ENCODE measurements at places on chromosomes 4 and X. TPM values are rescaled to one million over a fixed set of nuclear protein-coding genes. Genes with fewer than 3 reads are reported as not detected.

DNA sequence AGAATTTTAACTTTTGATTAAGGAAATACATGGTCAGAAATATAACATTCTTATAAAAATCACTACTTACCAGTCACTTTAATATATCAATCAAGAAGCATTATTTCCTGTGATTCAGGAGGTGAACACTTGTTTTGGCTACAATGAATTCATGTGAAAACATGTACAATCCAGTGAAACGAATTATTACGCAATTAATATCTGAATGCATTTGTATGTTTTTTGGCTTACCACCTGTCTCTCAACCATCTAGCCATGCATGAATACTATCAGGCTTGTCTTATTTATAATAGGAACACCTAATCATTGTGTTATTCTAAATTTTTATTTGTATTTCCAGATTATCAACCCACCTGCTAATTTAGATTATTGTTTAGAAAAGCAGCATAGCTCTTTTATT is 44.6 kb upstream of the VCX start:
- DNase-seq: no peak

DNA sequence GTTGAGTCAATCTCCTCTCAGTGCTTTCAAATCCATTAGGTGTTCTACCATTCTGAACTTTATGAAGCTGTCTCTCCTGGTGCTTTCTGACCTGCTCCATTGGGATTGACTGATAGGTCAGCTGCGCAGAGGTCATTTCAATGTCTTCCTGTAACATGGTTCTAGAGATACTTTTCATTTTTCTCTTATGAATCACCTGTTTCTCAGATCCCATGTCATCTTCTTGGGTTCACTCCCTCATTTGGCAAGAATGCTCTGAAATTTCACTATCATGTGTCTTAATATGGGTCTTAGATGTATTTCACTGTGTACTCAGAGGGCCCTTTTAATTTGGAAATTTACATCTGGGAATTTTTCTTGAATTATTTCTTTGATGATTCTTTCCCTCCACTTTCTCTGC is 13.8 kb upstream of the PGM2 start:
- no peak for DNase-seq

GRCh38 chr4:100348473-100348872 is 158.2 kb upstream of the DDIT4L start:
- no peak for DNase-seq

DNA sequence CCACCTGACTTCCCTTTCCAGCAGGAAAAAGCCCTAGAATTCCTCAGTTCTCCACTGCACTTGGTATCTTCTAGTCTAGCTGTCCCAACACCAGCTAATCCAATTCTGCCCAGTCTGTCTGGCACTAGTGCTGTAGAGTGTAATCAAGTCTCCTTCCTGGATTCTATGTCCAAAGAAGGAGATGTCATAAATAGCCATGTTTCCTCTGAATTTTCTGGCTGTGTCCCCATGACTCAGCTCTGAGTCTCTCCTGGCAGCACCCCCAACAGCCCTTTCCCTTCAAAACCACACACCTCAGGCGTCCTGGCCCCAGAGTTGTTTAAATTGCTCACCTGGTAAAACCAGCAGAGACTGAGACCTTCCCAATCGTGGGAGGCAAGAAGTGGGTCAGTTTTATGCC is 197.2 kb downstream of the GRXCR1 start:
- no peak for DNase-seq

DNA sequence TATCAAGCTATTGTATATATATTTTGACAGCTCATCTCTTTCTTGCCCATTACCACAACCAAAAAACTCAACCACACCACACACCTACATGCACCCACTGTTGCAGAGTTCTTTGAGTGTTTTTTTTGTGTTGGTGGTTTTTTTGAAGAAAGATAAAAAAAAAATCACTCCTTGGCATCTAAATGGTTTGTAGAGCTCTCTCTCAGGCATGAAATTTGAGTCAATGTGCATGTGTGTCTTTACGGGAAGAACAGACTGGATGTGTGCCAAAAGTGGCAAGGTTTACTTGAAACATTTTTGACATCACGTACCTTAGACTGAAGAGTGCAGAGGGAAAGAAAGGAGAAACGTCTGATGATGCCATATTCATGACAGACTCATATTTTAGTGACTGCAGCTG is 154.2 kb downstream of the FHIP1A start:
- no peak for DNase-seq

DNA sequence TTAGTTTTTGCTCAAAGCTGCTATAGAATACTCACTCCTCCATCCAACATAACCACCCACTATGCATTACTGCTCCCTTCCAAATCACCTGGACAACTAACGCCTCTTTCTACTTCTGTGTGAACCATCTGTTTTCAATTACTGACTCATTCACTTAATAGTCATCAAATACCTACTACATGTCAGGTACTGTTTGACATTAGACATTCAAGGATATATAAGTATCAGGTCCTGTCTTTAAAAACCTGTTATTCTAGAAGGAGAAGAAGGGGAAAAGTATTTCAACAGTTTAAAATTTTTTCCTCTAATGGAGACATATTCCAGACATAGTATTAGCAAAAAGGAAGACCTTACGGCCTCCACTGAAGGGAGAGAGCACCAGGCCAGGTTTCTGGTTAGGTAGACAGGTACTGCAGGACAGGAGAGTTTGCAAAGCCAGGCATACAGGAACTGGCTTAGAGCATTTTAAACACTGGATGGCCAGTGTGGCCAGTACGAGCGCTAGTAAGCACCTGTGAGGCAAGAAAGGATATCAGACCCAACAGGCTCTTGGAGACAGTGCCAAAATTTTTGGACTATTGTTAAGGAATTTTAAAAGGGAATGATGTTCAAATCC is 39.0 kb downstream of the SH3RF1 start:
- no peak for DNase-seq

DNA sequence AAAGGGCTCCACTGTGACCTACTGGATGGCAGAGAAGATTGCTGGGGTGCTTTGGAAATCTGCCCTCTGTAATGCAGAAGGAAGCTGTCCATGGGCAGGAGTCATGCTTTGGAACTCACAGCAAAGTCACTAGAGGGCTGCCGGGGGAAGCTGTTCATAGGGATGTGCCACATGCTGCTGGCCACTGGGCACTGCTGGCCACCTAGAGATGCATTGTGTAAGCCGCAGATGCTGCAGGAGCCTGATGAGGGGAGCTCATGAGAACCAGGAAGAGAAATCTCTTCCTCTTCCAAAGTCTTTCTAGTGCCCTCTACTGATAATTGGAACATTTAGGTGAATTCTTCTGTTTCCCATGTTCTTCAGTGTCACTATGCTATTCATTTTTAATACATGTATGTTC is 31.2 kb upstream of the UXT start:
- DNase-seq: no peak

DNA sequence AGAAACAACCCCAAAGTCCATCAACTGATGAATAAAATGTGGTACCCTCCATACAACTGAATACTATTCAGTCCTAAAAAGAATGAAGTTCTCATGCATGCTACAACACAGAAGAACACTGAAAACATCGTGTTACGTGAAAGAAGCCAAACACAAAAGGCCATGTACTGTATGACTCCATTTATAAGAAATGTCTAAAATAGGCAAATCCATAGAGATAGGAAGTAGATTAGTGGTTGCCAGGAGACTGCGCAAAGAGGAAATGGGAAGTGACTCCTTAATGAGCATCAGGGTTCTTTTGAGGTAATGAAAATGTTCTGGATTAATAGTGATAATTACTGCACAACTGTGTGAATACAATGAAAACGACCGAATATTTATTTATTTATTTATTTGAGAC is 23.4 kb downstream of the FBXW7 start:
- DNase-seq: no peak

GRCh38 chr4:59608466-59608865 is 1591.7 kb upstream of the ADGRL3 start:
- no peak for DNase-seq

- peak; percentile 26 for DNase-seq
Measured at GRCh38 chrX:133151336-133151735, 54.4 kb upstream of the USP26 start.

- DNase-seq: no peak
Measured at GRCh38 chrX:116290359-116290758, 119.8 kb downstream of the AGTR2 start.

DNA sequence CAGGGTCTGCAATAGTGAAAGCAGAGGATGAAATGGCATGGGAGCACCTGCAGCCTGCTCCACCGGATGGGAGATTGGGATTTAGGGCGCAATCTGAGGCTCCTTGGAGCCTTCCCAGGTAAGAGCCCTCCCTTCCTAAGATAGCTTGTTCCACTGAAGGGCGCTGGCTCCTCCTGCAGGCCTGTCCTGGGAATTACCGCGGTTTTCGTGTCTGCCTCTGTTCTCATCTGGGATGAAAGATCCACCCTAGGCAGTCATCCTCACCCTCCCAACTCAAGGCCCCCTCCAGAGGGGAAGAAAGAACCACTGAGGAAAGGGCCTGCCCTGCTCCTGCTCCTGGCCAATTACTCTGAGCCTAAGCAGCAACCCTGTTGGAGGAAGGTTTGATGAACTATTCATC is 547.5 kb downstream of the SMARCA1 start:
- peak; percentile 39 for DNase-seq

GRCh38 chrX:101986586-101986985 is 54.8 kb upstream of the ZMAT1 start:
- no peak for DNase-seq

- peak; percentile 16 for DNase-seq
Measured at GRCh38 chr4:185004562-185005218, 13.6 kb upstream of the HELT start.

DNA sequence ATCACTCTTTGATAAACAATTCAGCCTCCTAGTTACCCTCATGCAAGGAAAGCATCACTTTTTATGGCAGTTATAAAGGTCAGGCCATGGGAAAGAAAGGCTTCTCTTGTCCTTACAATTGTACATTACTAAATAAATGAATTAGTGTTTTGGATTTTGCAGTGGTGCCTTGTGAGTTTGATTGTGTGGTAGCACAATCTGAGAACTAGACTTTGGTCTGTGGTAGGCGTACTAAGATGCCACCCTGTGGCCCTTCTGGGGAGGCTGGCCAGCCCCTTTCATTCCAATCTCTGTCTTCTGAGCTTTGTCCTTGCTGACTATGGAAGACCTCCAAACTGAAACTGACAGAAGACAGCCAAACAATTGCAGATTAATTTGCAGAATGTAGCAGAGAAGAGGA is 14.6 kb upstream of the HNRNPD start:
- DNase-seq: no peak

DNA sequence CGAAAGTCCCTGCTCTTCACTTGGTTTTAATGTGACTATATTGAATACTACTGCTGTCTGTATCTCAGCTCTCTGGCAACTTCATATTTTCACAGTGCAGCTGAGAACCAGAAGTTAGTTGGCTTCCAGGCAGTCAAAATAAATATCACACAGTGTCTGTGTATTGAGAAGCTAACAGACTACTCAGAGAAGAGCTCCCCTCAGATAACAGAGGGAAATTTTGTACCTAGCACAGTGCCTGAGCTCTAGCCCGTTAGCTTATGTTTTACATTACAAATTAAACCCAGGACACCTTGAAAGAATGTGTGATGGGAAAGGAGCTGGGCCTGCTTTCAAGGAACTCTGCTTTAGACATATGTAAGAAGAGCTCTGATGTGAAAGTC is 22.7 kb downstream of the JADE1 start:
- DNase-seq: no peak

GRCh38 chr4:54542540-54543041 is 115.2 kb upstream of the KIT start:
- no peak for DNase-seq

DNA sequence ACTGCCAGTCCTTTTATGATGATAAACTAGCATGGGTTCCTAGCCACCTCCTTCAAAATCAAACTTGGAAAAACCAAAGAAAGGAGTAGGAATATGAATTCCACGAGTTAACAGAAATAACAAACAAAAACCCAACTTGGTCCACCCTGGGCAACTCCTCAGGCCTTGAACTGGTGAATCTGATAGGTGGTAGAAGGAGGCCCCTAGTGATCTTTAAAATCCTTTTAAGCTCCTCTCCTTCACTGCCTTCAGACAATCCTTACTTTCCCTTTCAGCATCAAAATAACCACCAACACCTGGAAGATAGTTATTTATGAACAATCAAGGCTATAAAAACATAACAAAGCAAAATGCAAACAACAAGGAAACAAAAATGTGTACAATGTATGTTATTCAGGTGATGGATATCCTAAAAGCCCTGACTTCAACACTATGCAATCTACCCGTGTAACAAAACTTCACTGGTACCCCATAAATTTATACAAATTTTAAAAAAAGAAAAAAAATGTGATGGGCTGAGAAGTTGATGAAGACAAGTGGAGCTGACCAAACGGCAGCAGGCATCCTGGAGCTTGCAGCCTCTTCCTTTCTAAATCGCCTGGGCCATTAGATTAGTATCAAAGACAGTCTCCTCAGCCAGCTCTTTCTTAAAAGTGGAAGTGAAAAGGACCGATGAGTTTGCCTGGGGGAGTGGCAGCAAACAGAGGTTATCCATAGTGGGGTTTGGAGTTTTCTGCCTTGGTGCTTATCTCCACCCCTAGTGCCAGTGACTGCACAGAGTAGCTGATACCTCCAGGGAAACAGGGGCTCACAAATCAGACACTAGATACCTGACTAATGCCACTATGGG is 179.6 kb downstream of the TMA16 start:
- no peak for DNase-seq

DNA sequence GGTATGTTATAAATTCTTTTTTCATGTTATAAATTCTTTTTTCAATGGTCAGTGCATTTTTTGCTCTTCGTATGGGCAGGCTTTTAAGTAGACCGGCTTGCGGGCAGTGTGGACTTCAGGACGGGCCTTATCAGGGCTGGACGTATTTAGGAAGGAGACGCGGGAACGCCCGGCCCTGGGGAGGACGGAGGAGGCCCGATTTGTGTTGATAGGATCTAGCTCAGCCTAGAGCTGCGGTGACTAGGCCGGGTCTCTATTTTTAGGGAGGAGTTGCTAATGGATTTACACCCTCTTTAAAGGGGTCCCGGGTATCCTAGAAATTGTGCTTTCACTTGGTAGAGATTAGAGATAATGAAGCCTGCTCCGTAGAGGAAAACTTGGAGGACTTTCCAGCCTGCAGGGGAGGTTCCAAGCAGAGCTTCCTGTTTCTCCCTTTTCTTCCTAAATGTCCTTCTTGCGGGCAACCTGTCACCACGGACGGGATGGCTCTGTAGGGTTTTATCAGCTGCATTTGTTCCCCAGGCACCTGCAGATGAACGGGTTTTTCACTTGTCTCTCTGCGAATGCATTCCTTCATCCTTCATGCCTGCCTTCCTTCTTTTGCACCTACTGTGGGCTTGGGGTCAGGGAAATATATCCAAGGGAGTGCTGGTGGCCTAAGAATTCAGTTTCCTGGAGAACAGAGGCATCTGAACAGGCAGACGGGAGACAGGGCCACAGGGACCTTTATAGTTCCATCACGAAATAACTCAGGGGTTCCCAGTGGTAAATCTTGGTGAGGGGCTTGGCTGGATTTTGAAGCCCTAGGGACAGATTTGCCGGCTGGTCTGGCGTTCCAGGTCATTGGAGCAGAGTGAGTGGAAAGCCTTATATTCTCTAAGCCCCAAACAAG is 1.4 kb downstream of the CD99 start:
- peak; percentile 27 for DNase-seq

MAGEB17 gene
- 1.6 TPM for total RNA-seq

FGD1 gene
- total RNA-seq: 2.4 TPM

GPR34 gene
- total RNA-seq: 1.00 TPM

USP11 gene
- 26.4 TPM for total RNA-seq

DCAF4L1 gene
- not detected for total RNA-seq

KLHL34 gene
- total RNA-seq: 3.7 TPM

CTAG2 gene
- total RNA-seq: not detected

P2RY4 gene
- total RNA-seq: 0.80 TPM

SLC34A2 gene
- not detected for total RNA-seq

MMGT1 gene
- 10.1 TPM for total RNA-seq

BGN gene
- 6.5 TPM for total RNA-seq

IGSF1 gene
- not detected for total RNA-seq

STOX2 gene
- 9.2 TPM for total RNA-seq

FRMD7 gene
- total RNA-seq: not detected

DRD5 gene
- not detected for total RNA-seq

All from transverse colon (tissue), 4 donors.